ENCODE measurements at places on chromosomes 6 and 20.

DNA sequence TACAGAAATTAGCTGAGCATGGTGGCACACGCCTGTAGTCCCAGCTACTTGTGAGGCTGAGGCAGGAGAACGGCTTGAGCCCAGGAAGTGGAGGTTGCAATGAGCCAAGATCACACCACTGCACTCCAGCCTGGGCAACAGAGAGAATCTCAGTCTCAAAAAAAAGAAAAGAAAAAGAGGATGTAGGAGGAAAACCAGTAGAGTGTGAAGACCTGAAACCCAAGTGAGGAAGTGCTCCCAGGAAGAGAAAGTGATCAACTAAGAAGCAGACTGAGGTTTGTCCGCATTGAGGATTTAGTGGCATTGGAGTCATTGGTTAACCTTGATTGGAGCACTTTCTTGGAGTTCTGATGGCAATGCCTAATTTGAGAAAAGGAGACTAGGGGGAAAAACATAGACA, 20.6 kb upstream of the TASP1 start:
- peak; percentile 37 for DNase-seq

- peak; percentile 62 for DNase-seq
These were observed 32.7 kb downstream of the TUBB2B start for GRCh38 chr6:3194535-3195419.

GRCh38 chr6:53233309-53233708, 84.7 kb upstream of the GCM1 start:
- no peak for DNase-seq

DNA sequence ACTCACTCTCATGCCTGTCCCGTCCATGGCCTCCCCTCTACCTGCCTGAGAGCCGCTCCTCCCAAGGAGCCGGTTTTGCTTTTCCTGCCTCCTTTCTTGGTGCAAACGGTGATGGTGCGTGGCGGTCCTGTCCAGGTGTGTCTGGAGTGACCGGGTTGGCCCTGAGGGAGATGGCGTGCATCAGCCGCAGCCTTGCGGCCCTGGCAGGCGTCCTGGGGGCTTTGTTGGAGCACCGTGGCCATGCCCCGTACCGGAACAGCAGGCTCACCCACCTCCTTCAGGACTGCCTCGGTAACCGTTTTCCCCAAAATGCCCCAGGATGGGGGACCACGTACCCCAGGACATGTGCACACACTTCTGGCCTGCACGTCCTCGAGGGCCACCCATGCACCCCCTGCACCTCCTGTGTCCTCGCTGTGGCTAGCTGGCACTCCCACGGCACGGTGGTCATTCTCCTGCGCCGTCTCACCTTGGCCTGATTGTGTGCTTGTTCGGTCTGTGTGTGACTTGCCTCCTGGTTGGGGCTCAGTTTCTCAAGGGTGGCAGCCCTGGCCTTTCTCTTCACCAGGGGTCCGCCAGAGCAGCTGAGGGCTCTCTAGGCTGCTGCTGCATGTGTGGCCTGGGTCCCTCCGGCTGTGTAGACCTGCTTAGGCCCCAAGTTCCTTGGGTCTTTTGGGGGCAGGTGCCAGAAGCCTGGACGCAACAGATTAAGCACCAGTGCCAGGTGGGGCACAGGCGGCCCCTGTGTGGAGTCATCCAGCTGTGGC, 36.4 kb downstream of the FRMD1 start:
- DNase-seq = peak; percentile 25

GRCh38 chr6:106614592-106615257, 14.6 kb downstream of the RTN4IP1 start:
- no peak for DNase-seq

- no peak for DNase-seq
These were observed 917.7 kb downstream of the PHF3 start for GRCh38 chr6:64553249-64553786.

All from GM13976 (cell line).